Tibial nerve (tissue), 4 donors: ENCODE measurements at places on chromosomes 13 and 19.

DNA sequence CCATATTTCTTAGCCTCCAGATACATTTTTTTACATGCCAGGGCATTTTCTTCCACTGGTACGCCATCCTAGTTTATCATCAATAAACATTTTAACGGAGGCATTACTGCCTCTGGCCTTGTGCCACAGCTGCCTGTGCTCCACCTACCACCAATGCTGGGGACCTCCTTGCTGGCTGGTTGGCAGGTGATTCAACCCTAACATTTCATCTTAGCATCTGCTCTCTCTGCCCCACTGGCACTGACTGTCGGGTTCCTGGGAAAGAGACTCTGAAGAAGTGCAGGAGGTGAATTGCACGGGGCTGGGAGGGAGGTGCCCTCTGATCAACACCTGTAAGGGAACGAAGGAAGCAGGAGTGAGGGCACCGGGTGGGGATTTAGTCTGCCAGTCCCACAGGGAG, 51.4 kb upstream of the KCTD15 start:
- no peak for DNase-seq

GRCh38 chr19:2375353-2376121, 15.5 kb downstream of the TMPRSS9 start:
- no peak for DNase-seq

DNA sequence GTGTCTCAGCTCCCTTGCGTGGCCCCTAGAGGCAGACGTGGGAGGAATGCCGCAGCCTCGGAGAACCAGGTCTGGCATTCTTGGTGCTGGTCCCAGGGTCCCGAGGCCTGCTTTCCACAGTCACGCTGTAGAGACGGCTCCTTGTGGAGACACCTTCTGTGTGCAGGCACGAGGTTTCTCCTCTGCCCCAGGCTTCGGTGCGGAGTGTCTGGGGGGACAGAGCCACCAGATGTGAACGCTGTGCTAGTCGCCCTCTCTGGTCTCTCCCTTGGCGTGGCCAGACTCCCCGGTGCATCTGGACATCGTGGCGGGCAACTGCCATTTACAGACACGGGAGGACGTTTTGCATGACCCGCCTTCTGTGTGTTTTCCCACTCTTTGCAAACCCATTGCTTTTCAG, 7.5 kb upstream of the TMEM255B start:
- no peak for DNase-seq

- no peak for DNase-seq
These were observed 96.9 kb downstream of the NBEA start for GRCh38 chr13:35039012-35039411.

DNA sequence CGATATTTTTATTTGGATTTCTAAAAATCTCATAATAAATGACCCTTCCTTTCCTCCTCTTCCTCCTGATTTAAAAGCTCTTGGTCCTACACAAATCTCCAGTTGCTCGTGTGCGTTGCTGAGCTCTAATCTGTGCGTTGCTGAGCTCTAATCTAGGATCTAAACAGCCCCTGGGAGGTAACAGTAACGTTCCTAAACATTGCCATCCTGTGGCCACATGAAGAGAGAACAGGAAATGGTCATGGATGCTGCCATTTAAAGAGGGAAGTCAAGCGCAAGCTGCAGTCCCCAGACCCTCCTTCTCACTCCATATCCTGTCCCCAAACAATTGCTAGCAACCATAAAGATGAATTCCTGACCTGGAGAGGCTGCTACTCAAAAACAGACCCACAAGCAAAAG, 170.8 kb downstream of the NUFIP1 start:
- DNase-seq = no peak

- no peak for DNase-seq
These were observed 30.7 kb downstream of the ZNF844 start for GRCh38 chr19:12095111-12095790.

GRCh38 chr19:10975374-10976130, 14.7 kb downstream of the SMARCA4 start:
- peak; percentile 48 for DNase-seq

- DNase-seq = no peak
These were observed at the start of gene ICAM3 for GRCh38 chr19:10339380-10339960. ICAM3 (minus strand) TSS chr19:10339624; CDS start chr19:10339614, 10 bp downstream.

DNA sequence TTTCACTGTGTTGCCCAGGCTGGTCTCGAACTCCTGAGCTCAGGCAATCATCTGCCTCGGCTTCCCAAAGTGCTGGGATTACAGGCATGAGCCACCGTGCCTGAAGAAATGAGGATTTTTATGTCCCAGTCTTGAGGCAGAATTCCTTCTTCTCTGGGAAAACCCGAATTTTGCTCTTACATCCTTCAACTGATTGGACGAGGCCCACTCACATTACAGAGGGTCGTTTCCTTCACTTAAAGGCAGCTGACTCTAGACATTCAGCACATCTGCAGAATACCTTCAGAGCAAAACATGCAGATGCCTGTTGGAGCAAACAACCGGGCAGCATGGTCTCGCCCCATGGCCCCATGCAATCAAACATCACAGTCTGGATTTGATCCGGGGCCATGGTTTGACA, 36.3 kb upstream of the NFIC start:
- no peak for DNase-seq

DNA sequence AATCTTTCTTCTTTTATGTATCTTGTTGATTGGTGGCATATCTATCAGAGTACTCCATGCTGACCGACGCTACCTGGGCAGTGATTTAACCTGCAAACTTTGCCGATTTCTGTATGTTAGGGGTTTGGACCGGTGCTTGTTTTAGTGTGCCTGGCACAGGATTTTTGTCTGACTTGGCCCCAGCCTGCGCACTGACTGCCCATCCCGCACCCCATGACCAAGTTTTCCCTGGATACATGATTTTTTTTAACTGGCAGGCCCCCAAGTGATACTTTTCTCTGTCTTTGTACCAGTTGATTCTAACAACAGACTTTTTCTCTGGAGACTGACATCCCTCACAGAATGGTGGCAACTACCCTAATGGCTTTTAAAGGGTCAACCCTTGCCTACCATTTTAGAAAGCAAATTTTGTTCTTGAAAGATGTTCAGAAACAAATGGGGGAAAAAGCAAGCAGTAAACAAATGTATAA, 69.0 kb upstream of the C1QTNF9B start:
- no peak for DNase-seq

GRCh38 chr19:46603195-46603637, 2.1 kb downstream of the CALM3 start:
- DNase-seq = no peak

- peak; percentile 99 for DNase-seq
These were observed 16.0 kb upstream of the COLGALT1 start for GRCh38 chr19:17539238-17540117.

- DNase-seq = no peak
These were observed 127.0 kb upstream of the IPO5 start for GRCh38 chr13:97826421-97827012.

- DNase-seq = no peak
These were observed 12.4 kb upstream of the CD22 start for GRCh38 chr19:35316560-35316959.

- DNase-seq = no peak
These were observed 91.1 kb downstream of the WDFY2 start for GRCh38 chr13:51675385-51675784.

- DNase-seq = no peak
These were observed 2.6 kb downstream of the PTPRS start for GRCh38 chr19:5337708-5338655.
